ENCODE measurements at places on chromosomes 6 and 20. TPM values are rescaled to one million over a fixed set of nuclear protein-coding genes. Genes with fewer than 3 reads are reported as not detected.

ZNF512B gene
- total RNA-seq: 8.9 TPM

DEF6 gene
- total RNA-seq: 5.2 TPM

PPP1R16B gene
- total RNA-seq: 4.2 TPM

HCRTR2 gene
- not detected for total RNA-seq

EMILIN3 gene
- total RNA-seq: 23.5 TPM

PARD6B gene
- total RNA-seq: 0.52 TPM

CST2 gene
- not detected for total RNA-seq

CPXM1 gene
- 26.1 TPM for total RNA-seq

ELOVL4 gene
- total RNA-seq: 2.1 TPM

FABP7 gene
- total RNA-seq: not detected
